Stimulated activated CD4-positive, alpha-beta T cell treated with anti-CD3 and anti-CD28 coated beads, TNF-alpha, amount 100 ng/mL, for 48 hours (primary cell): ENCODE measurements at places on chromosomes 1 and 21.

DNA sequence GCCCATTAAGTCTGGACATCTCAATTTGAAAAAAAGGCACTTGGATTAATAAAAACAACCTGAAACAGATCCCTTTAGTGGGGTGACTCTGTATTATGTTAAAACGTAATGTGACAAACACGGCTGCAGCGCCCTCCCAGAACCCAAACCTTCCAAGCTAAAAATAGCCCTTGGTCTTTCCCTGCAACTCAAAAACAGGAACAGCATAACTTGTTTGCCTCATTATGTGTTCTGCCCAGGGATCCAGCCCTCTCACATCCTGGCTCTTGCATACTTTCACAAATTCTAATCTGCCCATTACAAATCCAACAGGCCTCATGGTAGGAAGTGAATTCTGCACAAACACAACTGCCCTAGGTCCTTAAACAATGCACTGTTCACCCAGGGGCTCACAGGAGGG is 94.7 kb upstream of the GADD45A start:
- DNase-seq: no peak

GRCh38 chr1:213779228-213779627 is 208.5 kb upstream of the PROX1 start:
- no peak for DNase-seq

DNA sequence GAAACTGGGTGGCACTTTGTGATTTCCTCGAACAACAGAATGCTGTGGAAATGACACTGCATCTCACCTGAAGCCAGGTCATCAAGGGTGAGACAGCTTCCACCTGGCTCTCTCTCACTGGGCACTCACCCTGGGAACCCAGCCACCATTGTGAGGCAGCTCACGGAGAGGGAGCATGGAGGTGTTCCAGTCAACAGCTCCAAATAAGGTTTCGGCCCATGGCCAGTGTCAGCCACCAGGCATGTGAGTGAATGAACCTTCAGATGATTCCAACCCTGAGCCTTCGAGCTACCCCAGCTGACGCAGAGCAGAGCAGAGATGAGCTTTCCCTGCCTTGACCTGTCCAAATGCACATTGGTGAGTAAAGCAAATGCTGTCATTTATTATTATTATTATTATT is 58.1 kb downstream of the SYDE2 start:
- DNase-seq: no peak

DNA sequence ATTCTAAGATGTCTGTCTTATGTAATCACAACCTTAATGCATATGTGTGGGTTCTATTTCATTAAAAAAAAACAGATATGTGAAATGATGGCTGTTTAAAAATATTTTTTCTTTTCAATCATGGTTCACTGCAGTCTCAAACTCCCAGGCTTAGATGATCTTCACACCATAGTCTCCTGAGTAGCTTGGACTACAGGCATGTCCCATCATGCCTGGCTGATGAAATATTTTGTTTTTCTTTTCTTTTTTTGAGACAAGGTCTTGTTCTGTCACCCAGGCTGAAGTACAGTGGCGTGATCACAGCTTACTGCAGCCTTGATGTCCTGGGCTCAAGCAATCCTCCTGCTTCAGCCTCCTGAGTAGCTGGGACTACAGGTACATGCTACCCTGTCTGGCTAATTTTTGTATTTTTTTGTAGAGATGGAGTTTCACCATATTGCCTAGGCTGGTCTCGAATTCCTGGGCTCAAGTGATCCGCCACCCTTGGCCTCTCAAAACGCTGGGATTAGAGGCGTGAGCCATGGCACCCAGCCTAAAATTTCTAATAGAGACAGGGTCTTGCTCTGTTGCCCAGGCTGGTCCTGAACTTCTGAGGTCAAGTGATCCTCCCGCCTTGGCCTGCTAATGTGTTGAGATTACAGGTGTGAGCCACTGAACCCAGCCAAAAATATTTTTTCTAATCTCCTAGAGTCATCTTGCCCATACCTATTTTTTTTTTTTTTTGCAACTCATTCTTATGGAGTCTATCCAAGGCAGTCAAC is 67.6 kb downstream of the GIPC2 start:
- no peak for DNase-seq

DNA sequence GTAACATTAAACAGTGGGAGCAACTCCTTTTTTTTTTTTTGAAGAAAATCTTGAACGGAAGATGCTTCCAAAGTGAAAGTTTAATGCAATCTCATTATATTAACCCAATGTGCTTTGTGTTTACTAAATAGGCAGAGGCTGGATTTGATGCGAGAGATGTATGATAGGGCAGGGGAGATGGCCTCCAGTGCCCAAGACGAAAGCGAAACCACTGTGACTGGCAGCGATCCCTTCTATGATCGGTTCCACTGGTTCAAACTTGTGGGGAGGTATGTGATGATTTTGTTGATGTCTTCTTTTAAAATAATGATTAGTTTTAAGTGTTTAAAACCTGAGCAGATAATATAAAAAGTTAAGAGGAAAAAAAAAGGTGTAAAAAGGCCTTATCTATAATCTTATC is 74.2 kb upstream of the PGD start:
- no peak for DNase-seq

- DNase-seq: no peak
Observed at GRCh38 chr21:27257908-27258556, 291.1 kb upstream of the ADAMTS5 start.

DNA sequence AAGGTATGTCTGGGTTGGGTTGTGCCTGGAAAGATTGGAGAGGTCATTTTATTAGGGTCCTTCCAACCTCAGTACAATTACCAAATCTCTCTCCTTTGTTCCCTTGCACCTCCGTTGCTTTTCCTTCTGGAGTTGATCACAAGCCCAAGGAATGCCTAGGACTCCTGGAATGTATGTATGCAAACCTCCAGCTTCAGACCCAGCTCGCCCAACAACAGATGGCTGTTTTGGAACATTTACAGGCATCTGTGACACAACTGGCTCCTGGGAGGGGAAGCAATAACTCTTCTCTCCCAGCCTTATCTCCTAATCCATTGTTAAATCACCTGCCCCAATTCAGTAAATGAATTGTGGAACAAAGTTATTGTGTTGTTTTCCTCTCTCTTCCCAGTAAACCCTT is 8.3 kb downstream of the TSACC start:
- DNase-seq: no peak

DNA sequence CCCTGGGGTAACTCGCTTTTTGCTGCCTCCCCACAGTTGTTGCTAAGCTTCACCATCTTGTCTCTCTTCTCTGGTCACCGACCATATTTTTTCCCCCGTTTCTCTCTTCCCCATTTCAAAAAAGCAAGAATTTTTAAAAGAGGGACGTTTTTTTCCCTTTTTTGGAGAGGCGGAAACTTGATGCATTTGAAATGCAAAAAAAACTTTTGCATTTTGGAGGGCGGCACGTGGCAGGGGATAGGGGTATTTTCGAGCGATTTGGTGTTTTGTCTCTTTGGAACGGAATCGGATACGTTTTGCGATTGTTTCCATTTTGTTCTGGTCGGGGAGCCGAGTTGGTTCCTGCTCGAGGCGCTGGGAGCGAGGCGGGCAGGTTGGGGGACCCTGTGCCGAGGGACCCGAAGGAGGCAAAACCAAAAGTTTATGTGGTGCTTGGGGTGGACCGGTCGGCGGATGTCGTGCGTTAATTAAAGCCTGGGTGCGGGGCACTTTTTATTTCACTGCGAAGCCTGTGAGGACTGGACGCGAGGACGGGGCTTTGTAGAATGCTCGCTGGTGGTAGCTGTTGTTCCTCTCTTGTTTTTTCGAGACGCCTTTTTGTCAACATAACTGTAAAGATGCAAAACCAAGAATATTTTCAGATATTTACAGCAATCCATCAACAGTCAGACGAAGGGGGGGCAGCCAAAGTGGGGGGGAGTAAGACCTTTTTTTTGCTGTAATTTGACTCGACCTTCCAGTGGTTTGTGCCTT is 884 bp downstream of the H3-3A start:
- no peak for DNase-seq

DNA sequence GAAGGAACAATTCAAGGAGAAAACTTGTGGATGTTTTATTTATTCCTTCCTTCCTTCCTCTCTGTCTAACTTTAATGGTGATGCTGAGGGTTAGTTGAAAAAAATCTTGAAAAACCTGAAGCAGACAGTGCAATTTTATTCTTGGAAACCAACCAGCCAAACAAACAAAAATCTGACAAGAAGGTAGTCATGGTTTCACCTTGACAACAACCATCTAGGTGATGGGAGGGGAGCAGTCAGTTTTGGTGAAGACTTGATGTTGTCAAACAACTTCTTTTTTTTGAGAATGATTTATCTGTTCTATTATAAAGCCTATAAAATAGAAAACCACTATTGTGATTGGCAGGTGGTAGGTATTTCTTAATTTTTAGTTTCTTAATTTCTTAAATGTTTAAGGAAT is 92.4 kb upstream of the GPR88 start:
- DNase-seq: no peak

- DNase-seq: no peak
Observed at GRCh38 chr1:112769611-112770010, 54.5 kb upstream of the PPM1J start.

DNA sequence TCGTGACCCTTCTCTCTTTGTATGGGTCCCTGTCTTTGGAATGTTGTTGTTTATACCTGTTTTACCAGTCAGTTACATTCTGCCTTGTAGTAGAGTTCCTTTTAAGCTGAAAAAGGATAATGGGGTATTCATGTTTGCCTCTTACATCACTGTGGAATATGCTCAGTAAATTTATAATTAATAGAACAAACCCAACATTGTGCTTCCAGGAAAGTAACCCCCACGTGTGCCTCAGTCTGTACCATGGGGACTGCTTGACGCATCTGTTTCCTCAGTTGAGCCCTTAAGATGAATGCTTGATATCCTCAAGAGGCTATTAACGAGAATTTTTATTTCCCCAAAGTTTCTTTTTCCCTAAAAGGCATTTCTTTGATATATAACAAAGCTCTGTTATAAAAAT is 73.4 kb downstream of the ST6GALNAC3 start:
- no peak for DNase-seq

- no peak for DNase-seq
Observed at GRCh38 chr1:222084048-222084447, 342.2 kb upstream of the DUSP10 start.

DNA sequence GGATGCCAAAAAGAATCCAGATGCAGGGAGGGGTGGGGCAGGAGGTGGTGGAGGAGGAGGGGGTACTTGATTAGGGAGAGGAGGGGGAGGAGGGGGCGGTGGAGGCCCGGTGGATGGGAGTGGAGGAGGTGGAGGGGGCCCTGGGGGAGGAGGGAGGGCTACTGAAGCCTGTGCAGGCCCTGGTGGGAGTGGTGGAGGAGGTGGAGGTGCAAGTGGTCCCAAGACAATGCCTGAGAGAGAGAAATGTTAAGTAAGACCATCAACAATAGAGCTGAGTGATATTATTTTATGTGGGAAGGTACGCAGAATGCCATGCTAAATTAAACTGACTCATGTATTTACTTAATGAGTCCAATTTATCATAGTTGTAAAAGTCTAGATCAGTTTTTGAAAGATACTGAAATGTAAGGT is 86.8 kb upstream of the LBR start:
- no peak for DNase-seq

- DNase-seq: no peak
Observed at GRCh38 chr1:53015508-53015860, 46.5 kb upstream of the PODN start.

GRCh38 chr1:163083690-163084089 is 14.5 kb downstream of the RGS4 start:
- no peak for DNase-seq

- DNase-seq: no peak
Observed at GRCh38 chr1:70922196-70922595, 125.4 kb downstream of the PTGER3 start.

GRCh38 chr1:94616506-94616905 is 74.9 kb upstream of the F3 start:
- DNase-seq: no peak

- DNase-seq: no peak
Observed at GRCh38 chr1:50982611-50983010, 12.6 kb downstream of the CDKN2C start.

- no peak for DNase-seq
Observed at GRCh38 chr1:171431994-171432393, 53.3 kb upstream of the PRRC2C start.

DNA sequence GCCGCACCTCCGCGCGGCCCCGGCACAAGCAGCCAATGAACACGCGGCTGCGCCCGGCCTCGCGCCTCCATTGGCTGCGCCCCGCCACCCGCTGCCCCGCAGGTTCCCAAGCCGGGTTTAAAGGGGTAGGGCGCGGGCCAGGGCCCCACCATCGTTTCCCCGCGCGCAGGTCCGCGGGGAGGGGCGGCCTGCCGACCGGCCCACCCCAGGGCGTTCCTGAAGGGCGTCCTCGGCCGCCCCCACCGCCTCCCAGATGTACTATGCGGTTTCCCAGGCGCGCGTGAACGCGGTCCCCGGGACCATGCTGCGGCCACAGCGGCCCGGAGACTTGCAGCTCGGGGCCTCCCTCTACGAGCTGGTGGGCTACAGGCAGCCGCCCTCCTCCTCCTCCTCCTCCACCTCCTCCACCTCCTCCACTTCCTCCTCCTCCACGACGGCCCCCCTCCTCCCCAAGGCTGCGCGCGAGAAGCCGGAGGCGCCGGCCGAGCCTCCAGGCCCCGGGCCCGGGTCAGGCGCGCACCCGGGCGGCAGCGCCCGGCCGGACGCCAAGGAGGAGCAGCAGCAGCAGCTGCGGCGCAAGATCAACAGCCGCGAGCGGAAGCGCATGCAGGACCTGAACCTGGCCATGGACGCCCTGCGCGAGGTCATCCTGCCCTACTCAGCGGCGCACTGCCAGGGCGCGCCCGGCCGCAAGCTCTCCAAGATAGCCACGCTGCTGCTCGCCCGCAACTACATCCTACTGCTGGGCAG is at the start of gene OLIG1:
Gene OLIG1, plus strand, starts transcription at position 148 of the 750 bp plus-strand sequence. Its CDS starts 106 bp downstream, at position 254.
- peak; percentile 28 for DNase-seq

GRCh38 chr1:172286629-172287076 is 133.8 kb upstream of the C1orf105 start:
- no peak for DNase-seq

- DNase-seq: no peak
Observed at GRCh38 chr21:44649521-44650100, 3.4 kb downstream of the KRTAP10-11 start.

- DNase-seq: no peak
Observed at GRCh38 chr21:45916011-45916840, 65.3 kb upstream of the COL6A1 start.

DNA sequence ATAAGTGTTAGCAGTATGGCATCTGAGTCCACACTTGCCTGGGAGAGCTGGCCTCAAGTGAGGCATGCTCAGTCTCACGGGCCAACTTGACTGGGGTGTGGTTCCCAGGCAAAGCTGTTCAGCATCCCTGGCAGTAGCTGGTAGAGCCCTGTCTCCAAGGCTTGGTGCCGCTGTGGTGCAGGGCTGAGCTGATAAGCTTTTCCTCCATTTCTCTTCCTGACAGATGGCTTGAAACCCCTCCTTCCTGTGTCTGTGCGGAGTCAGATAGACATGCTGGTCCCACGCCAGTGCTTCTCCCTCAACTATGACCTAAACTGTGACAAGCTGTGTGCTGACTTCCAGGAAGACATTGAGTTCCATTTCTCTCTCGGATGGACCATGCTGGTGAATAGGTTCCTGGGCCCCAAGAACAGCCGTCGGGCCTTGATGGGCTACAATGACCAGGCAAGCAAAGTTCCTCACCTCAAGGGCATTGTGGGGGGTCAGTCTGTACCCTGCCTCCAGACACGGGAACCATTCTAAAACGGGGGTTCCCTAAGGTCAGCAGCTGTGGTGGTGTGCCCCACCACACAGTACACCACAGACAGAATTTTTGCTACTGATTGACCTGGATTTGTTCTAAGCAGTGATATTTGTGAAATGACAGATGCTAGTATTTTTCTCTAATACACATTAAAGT is 13.7 kb upstream of the MIIP start:
- DNase-seq: no peak
